ENCODE measurements at places on chromosomes 12 and 14. TPM values are rescaled to one million over a fixed set of nuclear protein-coding genes. Genes with fewer than 3 reads are reported as not detected.
A peak's percentile ranks its signal among the peaks of the same experiment; 100 is the strongest.

GRCh38 chr12:93121729-93122488 is 192.8 kb upstream of the EEA1 start:
- no peak for DNase-seq

Gene DCTN2
- polyA plus RNA-seq: 148 TPM

Gene C12orf50
- 0.34 TPM for polyA plus RNA-seq

GRCh38 chr12:127987199-127987901 is 279.6 kb upstream of the TMEM132C start:
- DNase-seq: no peak

GRCh38 chr12:20280515-20280914 is 87.8 kb upstream of the PDE3A start:
- no peak for DNase-seq

GRCh38 chr12:115320967-115321366 is 637.0 kb upstream of the TBX3 start:
- no peak for DNase-seq

GRCh38 chr12:82838827-82839226 is 152.1 kb downstream of the TMTC2 start:
- DNase-seq: no peak

- no peak for DNase-seq
Measured at GRCh38 chr12:34397591-34398365, 375.5 kb downstream of the ALG10 start.

Gene FGF6
- polyA plus RNA-seq: 58.5 TPM

DNA sequence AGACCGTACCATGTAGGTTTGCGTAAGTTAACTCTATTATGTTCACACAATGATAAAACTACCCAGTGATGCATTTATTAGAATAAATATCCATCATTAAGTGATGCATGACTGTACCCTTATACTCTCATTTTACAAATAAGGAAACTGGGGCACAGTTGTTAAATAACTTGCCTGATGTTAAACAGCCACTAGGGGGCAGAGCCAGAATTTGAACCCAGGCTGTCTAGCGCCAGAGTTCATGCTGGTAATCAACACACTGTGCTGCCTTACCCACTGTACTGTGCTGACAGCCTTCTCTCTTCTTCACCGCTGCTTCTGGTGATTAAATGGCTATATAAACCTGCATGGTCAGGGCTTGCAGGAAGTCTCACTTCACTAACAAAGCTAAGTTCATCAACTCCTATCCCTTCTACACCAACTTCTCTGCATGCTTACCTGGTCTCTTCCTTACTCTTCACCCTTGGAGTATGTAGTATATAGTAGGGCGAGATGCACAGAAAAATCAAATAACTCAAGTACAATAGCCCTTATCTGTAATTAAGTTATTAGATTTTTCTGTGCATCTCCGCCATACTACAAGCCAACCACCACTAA is 43.6 kb upstream of the APPL2 start:
- no peak for DNase-seq

Gene BHLHE41
- 2.6 TPM for polyA plus RNA-seq

Gene ADAM21
- polyA plus RNA-seq: 0.32 TPM

DNA sequence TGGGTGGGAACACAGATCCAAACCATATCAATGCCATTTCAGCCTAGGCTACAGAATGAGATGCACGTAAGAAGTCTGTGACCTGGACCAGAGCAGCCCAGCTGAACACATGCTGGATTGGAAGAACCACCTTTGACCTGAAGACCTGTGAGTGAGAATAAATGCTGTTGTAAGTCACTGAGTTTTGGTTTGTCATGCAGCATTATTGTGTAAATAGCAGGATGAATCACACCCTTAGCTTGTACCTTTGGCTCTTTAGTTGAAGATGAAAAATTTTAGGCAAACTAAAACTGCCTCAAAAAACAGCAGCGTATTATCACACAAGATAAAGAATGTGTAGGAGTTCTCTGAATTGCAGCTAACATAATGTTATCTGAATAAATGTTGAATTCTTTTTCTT is 199.4 kb upstream of the LRIG3 start:
- DNase-seq: no peak

- DNase-seq: no peak
Measured at GRCh38 chr12:1594006-1594260, 448 bp downstream of the FBXL14 start.

Gene KRT85
- polyA plus RNA-seq: not detected

DNA sequence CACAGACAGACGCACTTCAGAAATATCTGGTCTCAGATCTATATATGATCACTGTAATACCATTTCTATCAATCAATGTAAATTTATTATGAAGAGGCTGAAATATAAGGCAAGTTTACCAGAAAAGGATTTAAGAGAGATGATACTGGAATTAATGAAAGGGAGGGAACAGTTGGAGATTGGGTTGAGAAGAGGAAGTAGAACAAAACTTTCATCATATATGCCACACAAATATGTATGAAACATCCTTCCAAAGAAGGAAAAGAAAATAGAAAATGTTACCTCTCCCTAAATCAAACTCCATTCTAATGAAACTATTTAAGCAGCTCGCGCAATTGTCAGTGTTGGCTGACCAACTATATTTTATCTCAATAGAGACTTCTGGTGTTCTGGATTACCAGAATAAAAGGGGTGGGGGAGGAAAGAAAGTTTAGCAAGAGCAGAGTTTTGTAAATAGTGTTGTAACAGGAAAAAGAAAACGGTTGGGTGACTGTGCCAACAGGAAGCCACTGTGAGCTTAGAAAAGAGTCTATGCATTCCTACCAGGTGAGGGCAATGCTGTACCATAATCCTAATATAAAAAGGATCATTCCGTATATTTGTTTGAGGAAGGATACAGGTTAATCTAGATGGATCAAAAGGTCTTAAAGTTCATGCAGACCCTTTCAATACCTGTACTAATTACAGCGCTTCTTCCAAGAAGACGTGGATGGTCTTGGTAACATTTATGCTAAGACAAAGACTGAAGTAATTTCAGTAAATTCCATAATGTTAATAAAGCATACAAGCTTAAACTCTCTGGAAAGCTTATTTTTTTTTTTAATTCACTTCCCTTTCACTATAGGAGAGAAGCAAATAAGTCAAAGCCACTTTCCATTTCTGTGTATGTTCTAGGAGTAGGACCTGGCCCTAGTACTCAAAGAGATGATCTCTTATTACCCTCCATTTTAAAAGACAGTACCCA is 14.5 kb upstream of the LLPH start:
- DNase-seq: peak; percentile 28

DNA sequence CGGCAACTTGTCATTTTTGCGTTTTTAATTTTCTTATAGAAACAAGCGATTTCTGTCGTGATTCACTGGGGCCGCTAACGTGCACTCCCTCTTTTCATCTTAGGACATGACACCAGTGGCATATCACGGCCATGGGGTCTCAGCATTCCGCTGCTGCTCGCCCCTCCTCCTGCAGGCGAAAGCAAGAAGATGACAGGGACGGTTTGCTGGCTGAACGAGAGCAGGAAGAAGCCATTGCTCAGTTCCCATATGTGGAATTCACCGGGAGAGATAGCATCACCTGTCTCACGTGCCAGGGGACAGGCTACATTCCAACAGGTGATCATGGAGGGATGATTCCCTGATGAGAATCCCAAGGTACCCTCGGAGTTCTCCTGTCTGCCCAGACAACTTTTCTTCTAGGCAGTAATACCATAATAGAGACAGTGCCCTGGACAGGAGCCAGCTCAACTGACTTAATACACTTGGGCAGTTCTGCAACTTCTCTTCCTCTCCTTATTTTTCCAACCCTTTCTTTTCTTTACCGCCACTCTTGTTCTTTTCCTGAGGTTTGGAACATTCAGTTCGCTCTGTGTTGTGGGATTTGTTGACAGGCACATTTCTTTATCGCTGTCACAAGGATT is 821 bp downstream of the TMEM106C start:
- DNase-seq: no peak

GRCh38 chr12:4134448-4135263 is 138.9 kb upstream of the CCND2 start:
- no peak for DNase-seq

All from forelimb muscle (tissue), 1 donor.